ENCODE measurements at places on chromosomes 12 and 14.

DNA sequence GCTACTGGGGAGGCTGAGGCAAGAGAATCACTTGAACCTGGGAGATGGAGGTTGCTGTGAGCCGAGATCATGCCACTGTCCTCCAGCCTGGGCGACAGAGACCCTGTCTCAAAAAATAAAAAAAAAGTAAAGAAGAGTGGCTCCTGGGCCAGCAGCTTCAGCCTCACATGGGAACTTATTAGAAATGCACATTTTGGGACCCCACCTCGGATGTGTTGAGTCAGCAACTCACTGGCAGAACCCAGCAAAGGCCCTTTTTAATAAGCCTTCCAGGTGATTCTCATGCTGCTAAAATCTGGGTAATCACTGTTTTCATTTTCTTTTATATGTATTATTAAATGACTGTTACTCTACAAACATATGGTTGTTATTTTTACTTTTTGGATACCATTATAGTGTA is 41.6 kb downstream of the TBK1 start:
- DNase-seq: no peak

DNA sequence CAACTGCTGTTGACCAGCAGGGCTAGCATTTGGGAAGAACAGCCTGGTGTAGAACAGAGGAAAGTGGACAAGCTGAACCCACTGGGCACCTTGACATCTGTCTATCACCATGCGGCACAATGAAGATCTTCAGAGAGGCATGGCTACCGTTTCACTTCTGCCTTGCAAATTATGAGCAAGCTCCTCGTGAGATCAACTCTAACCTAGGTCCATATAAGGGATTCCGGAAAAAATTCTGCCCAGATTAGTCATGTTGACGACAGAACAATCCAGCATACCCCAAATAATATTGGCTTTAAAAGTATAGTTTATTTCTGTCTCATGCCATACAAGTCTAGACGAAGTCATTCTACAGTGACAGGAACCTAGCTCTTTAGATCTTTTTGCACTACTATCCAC is 91.6 kb upstream of the ATF7IP start:
- peak; percentile 59 for DNase-seq

- no peak for DNase-seq
Measured at GRCh38 chr12:42410340-42410739, 84.4 kb downstream of the PPHLN1 start.

GRCh38 chr12:16323010-16323409 is 24.4 kb upstream of the MGST1 start:
- no peak for DNase-seq

GRCh38 chr12:95195122-95195521 is 22.1 kb downstream of the FGD6 start:
- DNase-seq: no peak
